Stimulated activated CD4-positive, alpha-beta T cell treated with anti-CD3 and anti-CD28 coated beads, Interleukin-2, amount 100 ng/mL, for 24 hours (primary cell): ENCODE measurements at places on chromosomes 4 and X.

DNA sequence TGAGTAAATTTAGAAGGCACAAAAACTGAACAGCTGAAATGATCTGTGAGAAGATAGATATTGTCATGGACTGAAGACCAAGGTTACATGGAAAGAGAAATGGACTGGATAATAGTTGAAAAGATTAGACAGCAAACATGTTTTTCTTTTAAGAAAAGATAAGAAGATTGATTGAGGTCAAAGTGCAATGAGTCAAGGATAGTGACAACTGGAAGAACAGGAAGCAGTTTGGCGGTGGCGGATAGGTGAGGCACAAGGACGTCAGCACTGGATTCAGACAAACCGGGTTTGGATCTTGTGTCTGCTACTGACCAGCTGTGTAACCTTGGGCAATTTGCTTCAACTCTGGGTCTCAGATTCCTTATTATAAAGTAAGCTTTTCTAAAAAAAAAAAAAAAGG, 2.0 kb upstream of the HPGD start:
- DNase-seq, result no peak

DNA sequence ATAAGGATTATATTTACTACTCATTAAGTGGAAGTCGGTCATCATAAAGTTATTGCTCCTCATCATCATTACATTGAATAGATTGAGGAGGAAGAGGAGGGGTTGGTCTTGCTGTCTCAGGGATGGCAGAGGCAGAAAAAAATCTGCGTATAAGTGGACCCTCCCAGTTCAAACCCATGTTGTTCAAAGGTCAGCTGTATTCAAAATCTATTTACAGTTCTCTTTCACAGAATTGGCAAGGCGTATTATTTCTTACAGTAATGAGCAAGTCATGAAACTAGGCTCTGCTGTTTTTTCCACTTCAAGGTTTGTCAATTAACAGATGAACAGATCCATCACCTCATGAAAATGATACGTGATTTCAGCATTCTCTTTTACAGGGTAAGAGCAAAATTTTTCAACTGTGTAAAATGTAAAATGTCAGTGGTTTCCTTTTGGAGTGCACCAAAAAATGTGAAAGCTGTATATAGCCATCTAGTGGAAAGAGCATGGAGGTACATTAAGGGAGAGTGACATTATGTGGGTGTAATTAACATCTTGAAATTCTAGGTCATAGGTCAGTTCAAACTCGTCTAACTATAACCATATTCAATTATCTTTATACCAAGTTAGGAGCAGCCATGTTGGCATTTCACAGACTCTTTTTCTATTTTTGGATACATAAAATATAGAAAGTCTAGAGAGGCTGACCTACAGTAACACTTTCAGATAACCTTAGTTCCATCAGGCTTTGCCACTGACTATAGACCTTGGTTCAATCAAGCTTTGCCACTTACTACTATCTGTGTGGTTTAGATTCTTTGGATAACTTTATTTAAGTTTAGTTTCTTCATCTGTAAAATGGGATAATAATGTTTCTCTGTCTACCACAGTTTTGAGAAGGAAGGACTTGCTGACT, 30.1 kb downstream of the NEIL3 start:
- no peak for DNase-seq

DNA sequence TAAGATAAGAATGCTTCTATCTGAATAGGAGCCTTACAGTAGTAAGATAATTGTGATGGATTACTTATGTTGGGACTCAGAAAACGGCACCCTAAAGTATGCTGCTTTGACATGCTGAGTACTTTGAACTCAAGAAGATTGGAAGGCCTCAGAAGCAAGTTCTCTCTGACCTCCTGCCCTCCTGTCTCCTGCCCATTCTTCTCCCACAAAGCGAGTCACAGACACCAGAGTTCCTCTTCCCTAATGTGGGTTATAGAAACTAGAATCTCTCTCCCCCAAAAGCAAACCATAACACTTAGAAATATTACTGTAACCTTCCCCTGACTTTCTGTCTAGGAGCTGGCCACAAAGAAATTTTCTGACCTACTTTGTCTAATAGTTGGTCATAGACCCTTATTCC, 76.5 kb downstream of the DDIT4L start:
- DNase-seq, result no peak

DNA sequence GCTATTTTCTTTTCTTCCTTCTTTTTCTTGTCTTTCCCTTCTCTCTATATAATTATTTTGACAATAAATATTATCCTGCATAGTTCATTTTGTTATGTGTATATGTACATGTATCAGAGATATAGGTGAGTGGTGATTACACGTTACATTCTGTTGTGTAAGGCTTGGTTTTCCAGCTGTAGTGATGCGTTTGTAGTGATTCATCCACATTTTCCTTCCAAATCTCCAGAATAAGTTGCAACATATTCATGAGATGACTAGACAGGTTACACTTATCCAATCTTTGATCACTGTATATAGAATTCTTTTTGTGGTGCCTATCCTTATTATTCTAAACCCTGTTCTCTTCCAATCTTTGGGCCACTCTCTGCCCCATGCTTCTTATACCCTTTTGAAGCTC, 540.2 kb downstream of the GBA3 start:
- DNase-seq, result no peak

- DNase-seq, result peak; percentile 72
Observed at GRCh38 chr4:109729718-109730618, at the start of gene PLA2G12A. Gene PLA2G12A, minus strand, starts transcription at chr4:109730070. Its CDS starts 261 bp downstream, at chr4:109729809.

GRCh38 chrX:33205321-33205720, 6.0 kb downstream of the DMD start:
- DNase-seq, result no peak

- DNase-seq, result no peak
Observed at GRCh38 chr4:52554612-52555355, 104.3 kb downstream of the USP46 start.

DNA sequence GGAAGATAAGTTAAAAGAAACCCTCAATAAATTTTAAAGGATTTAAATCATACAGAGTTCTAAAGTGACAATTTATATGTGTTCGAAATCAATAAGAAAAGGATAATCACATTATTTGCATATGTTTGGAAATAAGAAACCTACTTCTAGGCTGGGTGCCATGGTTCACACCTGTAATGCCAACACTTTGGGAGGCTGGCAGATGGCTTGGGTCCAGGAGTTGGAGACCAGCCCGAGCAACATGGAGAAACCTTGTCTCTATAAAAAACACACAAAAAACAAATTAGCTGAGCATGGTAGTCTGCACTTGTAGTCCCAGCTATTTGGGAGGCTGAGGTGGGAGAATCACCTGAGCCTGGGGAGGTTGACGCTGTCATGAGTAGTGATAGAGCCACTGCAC, 8.1 kb upstream of the SAP30 start:
- no peak for DNase-seq

- no peak for DNase-seq
Observed at GRCh38 chr4:19850909-19851308, 400.8 kb upstream of the SLIT2 start.

DNA sequence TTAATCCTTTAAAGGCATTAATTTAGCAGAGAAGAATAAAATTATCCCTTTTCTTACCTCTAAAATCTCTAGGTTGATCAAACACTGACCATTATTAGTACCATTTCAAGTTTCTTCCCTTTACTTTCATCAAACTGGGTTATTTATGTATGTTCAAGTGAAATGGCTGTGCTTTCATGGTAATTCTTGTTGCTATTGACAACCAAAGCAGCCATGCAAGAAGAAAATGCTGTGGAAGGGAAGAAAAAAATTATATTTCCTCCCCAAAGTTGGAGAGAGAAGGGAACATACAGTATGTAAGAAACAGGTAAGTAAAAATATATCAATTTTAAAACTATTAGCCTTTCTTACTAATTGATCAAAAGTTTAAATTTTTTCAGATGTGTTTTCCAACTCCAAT, 16.2 kb downstream of the NPNT start:
- DNase-seq, result no peak

DNA sequence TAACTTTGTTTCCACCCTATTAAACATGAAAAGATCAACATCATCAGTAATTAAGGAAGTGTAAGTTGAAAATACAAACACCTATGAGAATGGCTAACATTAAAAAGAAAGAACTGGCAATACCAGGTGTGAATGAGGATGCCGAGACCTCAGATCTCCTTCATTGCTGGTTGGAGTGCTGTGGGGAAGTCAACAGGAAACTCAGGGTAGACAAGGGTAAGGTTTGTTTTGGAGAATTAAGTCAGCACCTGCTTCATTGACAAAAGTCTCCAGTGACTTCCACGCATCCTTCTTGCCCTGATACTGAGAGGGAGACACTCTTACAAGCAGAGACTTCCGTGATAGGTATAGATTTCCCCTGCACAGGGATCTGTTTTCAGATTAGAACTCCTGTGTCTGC, 106.1 kb downstream of the IRF2 start:
- no peak for DNase-seq

GRCh38 chr4:77582711-77583110, 22.9 kb upstream of the CXCL13 start:
- DNase-seq, result no peak

DNA sequence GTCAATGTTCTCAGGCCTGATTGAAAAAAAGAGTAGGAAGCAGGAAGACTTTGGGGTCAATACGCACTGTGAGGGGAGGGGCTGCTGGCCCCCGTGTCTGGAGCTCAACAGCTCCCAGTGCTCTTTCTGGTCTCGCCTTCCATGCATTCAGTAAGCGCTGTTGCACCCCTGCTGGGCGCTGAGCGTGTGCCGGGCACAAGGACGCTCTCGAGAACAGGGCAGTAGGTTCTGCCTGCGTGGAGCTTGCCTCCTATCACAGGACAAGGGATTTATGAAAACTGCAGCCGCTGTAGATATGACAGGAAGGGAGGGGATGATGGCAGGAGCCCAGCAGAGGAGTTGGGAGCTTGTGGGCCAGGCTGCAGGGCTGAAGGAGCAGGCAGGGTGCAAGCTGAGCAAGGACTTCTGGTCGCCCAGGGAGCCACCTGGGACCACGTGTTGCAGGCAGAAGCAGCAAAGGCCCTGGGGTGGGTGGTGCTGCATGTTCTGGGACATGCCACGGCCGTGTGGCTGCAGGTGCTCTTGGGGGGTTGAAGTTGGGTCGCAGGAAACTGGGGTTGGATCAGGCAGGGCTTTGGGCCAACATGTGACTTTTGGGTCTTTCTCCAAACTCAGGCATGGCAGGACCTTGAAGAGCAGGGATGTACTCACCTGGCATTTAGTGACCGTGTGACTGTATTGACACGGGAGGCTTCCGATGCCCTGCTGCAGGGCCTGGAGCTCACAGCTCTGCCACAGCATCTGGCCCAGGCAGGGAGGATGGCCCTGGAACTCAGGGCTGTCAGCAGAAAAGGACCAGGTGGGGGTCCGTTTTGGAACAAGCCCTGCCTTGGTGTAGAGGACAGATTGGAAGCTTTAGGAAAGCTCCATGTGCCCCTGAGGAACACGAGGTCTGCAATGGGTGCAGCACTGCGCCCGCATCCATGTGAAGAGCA, 97.9 kb downstream of the CPZ start:
- no peak for DNase-seq

- DNase-seq, result no peak
Observed at GRCh38 chrX:97026406-97026805, 142.7 kb downstream of the RPA4 start.

- no peak for DNase-seq
Observed at GRCh38 chr4:11546391-11547175, 117.9 kb upstream of the HS3ST1 start.

- no peak for DNase-seq
Observed at GRCh38 chr4:142367418-142368180, 478.5 kb downstream of the INPP4B start.

GRCh38 chr4:24209131-24209530, 319.3 kb upstream of the PPARGC1A start:
- no peak for DNase-seq

DNA sequence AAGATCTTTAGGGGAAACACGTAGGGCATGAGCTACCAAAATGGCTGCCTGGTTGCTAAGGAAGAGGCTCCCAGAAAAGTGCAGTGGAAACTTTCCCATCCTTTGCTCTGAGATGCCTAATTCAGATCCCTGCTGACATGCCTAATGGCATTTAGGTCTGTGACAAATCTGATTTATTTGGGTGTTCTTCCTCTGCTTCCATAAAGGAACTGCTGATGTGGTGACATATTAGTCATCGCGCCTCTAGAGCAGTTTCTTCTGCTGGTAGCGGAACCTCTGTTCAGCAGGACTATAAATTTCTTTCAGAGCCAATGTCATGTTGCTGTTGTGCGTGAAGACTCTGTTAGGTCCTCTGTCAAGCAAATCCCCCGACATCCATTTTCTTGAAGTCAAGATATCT, 310.0 kb downstream of the PDHA2 start:
- DNase-seq, result no peak

- DNase-seq, result no peak
Observed at GRCh38 chr4:105236202-105236915, 89.7 kb downstream of the TET2 start.

GRCh38 chr4:27084685-27085361, 224.2 kb downstream of the STIM2 start:
- no peak for DNase-seq

DNA sequence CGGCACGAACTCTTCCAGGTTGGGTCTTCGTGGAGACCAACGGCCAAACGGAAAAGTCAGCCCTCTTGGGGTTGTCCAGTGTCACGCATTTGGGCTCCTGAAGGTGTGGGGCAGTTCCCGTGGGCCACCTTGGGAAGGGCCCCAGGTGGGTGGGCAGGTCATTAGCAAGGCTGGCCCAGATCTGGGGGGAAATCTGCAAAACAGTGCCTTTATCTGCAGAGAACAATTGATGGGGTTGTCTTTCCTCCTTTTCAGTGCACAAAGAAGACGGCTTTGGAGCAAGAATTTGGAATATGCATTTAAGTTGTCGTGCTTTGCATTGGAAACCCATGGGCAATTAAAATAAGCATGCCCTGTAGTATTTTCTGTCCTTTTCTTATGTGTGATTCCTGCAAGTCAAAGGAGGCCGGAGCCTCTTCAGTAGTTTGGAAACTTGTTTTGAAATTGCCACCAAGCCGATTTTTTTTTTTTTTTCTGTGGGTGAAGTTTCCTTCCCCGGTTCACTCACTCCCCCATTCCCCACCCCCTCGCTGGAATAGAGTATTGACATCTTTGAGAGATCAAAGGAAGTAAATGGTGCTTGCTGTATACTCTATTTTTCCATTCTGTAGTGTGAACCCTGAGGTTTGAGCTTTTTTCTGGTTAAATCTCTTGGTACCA, 9.8 kb downstream of the ZIC3 start:
- no peak for DNase-seq

DNA sequence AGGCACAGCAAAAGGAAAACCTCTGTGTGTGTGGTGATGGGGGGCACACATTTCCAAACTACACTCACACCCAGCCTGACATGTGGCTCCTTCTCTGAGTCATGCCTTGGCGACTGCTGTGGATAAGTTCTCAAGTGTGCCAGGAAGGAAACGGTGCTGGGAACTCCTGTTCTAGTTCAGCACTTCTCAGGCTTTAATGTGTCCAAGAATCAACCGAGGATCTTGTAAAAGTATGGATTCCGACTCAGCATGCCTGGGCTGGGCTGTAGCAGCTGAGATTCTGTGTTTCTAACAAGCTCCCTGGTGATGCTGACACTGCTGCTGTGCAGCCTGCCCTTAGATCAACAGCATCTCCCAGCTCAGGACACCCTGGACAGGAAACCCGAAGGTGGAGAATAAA, 20.2 kb downstream of the CLNK start:
- no peak for DNase-seq

- no peak for DNase-seq
Observed at GRCh38 chr4:16779028-16779675, 119.3 kb downstream of the LDB2 start.
